Adrenal gland (tissue), 19 donors: ENCODE measurements at places on chromosomes 6 and 20. TPM values are rescaled to one million over a fixed set of nuclear protein-coding genes. Genes with fewer than 3 reads are reported as not detected.

RAB44 gene
- not detected for polyA plus RNA-seq

APMAP gene
- 51.3 TPM for polyA plus RNA-seq

GSTA3 gene
- 76.4 TPM for polyA plus RNA-seq

SLC35F1 gene
- 4.0 TPM for polyA plus RNA-seq

CALHM6 gene
- polyA plus RNA-seq, result 12.7 TPM

LY6G6D gene
- not detected for polyA plus RNA-seq

EFCAB8 gene
- not detected for polyA plus RNA-seq

MYMX gene
- polyA plus RNA-seq, result not detected

MYH7B gene
- 9.6 TPM for polyA plus RNA-seq

XKR7 gene
- polyA plus RNA-seq, result 0.07 TPM

MOCS3 gene
- polyA plus RNA-seq, result 3.3 TPM

WFDC10B gene
- polyA plus RNA-seq, result not detected

IL17A gene
- polyA plus RNA-seq, result not detected

RCAN2 gene
- 5.3 TPM for polyA plus RNA-seq

CAP2 gene
- 13.8 TPM for polyA plus RNA-seq

IMPG1 gene
- polyA plus RNA-seq, result not detected

PSMB8 gene
- 63.0 TPM for polyA plus RNA-seq

SDC4 gene
- 48.7 TPM for polyA plus RNA-seq

MCCD1 gene
- polyA plus RNA-seq, result not detected

RUNX2 gene
- polyA plus RNA-seq, result 2.7 TPM

GPX6 gene
- polyA plus RNA-seq, result not detected

TOMM34 gene
- 120 TPM for polyA plus RNA-seq

CTAGE9 gene
- polyA plus RNA-seq, result not detected

KIAA0408 gene
- 2.9 TPM for polyA plus RNA-seq

SLC23A2 gene
- 104 TPM for polyA plus RNA-seq

JAG1 gene
- 7.9 TPM for polyA plus RNA-seq

SSTR4 gene
- not detected for polyA plus RNA-seq
